Heart left ventricle (tissue), 16 donors: ENCODE measurements at places on chromosomes 12 and 14.

DNA sequence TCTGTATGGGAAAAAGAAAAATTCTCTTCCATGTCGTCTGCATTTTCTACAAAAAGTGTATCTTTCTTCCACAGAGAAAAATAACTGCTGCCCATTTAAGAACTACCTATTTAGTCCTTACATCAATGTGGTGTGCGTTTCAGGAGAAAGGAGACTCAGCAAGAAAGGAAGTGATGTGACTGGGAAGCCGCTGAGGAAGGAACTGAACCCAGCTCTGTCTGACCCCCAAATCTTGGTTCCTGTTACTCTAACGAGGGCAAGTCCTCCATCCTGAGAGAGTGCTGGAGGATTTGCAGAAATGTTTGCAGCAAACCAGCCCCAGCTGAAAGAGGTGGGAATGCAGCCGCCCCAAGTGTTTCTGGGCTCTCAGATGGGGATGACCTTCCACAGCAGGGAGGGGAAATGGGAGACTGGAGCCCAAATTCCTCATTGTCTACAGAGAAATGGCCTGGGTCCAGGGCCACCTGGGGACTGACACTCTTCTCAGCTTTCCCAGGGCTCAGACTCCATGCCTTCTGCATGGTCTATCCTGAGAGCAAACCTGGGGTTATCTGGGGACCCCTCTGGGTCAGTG, 6.7 kb upstream of the MLEC start:
- H3K36me3 ChIP-seq: no peaks in the 10 kb centered on the region
- no peak for DNase-seq
- no peak overlapping the region for H3K4me3 ChIP-seq
- H3K27me3 ChIP-seq: no peaks in the 10 kb centered on the region

- DNase-seq: no peak
- no peaks in the 10 kb centered on the region for H3K36me3 ChIP-seq
- no peaks in the 10 kb centered on the region for H3K27me3 ChIP-seq
- no peaks in the 10 kb centered on the region for H3K4me1 ChIP-seq
- no peak overlapping the region for H3K27ac ChIP-seq
- H3K4me3 ChIP-seq: no peak overlapping the region
These were observed 20.2 kb downstream of the E2F7 start for GRCh38 chr12:77045183-77045582.

DNA sequence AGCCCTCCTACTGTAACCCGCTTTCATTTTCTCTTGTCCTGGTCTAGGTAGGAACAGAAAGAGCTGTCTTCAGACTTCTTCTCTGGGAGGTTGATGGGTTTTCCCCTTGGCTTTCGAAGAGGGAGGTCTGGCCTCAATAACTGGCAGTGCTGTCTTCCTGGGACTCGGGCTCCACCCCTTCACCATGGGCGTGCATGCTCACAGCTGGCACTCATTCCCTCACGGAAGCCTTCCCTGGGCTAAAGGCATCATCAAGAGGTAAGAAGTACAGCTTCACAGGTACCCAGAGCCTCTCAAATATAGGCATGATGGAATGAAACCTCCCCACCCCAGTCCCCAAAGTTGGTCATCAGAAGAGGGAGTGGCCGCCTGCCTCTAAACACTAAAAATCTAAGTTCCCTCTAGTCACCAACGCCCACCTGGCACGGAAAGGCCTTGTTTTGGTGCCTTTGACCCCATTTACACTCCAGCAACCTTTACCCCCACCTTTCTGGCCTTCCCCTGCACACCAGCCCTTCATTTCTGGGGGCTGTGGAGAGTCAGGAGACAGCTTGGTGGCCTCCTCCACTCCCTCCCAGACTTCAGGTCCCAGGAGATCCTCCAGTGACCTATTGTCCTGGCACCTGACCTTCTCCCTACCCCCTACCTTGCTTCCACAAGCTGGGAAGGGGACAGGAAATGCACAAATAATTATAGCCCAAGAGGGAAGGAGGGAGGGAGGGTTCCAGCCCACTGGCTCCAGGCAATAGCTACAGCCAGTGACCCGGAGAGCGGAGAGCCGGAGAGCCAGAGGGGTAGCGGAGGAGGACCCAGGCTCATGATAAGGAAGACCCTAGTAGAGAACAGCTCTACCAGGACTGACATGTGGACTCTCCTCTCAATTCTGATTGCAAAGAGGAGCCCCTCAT, 2.8 kb downstream of the RAPGEF3 start:
- no peaks in the 10 kb centered on the region for H3K27me3 ChIP-seq
- peak overlapping the region; percentile 65 for H3K4me3 ChIP-seq
- no peak for DNase-seq
- peaks cover 3% of the 10 kb centered on the region for H3K36me3 ChIP-seq

- no peaks in the 10 kb centered on the region for H3K36me3 ChIP-seq
- no peak for DNase-seq
- H3K27ac ChIP-seq: no peak overlapping the region
- H3K27me3 ChIP-seq: no peaks in the 10 kb centered on the region
- H3K4me1 ChIP-seq: no peaks in the 10 kb centered on the region
- no peak overlapping the region for H3K4me3 ChIP-seq
These were observed 161.3 kb upstream of the TMCC3 start for GRCh38 chr12:94811611-94812010.

DNA sequence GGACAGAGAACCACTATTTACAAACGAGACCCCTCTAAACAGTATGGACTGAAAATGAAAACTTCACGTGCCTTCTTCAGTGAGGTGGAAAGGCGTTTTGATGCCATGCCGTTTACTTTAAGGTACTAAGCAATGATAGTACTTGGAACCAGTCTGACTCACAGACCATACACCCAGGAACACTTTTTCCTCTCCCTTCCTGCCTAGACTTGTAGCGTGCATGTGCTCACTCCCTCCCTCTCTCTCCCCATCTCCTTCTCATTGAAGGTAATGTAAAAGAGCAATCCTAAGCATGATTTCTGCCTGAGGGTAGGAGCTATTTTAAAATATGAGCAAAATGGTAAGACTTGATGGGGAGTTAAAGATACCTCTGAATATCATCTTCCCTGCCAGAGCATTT, 5.9 kb upstream of the RPL41 start:
- H3K4me1 ChIP-seq: no peaks in the 10 kb centered on the region
- peaks cover 57% of the 10 kb centered on the region for H3K36me3 ChIP-seq
- DNase-seq: no peak
- no peak overlapping the region for H3K4me3 ChIP-seq
- H3K27me3 ChIP-seq: no peaks in the 10 kb centered on the region

DNA sequence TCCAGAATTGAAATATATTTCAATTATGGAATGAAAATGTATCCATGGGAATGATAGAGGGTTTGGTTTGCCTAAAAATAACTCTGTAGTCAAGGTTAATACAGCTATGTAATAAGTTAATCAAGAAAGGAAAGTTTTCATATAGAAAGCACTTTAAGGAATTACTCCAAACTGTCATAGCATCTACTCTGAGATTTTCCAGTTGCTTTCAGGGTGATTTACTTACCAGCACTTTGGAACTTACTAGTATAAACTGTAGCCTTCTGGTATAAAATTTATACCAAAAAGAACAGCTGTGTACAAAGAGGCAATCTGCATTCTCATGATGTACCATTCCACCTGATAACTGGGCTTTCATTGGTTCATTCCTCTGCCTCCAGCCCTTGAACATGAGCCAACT, 87.1 kb downstream of the ARF6 start:
- H3K36me3 ChIP-seq: no peaks in the 10 kb centered on the region
- no peak overlapping the region for H3K27ac ChIP-seq
- no peak for DNase-seq

DNA sequence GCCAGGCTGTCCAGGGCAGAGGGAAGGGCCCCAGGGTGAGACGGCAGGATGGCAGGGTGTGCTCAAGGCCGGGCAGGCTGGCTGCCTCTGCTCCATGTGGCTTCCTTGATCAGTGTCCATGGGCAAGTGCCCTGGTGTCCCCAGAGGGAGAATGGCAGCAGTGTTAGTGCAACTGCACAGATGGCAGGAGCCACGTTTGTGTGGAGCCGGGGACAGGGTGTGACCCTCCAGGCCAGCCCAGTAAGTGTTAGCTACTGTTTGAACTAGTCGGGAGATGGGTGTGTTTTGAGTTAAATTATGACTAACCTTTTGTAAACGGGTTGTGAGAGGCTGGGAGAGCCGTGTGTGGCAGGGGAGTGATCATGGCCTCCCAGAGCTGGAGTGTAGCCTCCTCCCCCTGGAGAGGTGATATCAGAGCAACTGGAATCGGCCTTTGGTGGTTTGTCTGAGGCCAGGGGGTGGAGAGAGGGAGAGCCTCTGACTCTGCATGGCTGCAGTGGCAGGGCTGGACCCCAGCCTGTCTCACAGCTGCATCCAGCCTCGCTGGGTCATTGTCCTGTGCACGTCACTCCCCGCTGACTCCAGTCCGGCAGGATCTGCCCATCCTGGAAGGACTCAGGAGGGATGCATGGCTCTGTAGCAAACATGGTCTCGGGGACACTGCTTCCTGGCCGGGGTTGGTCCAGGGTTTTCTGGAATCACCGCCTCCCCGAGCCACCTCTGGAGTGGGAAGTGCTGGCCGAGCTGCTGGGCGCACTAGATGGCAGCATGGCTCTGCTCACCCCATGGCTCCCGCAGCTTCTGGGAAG, 27.8 kb downstream of the AACS start:
- peak; percentile 28 for DNase-seq
- H3K4me3 ChIP-seq: no peak overlapping the region
- peaks cover 17% of the 10 kb centered on the region for H3K36me3 ChIP-seq
- no peak overlapping the region for H3K27ac ChIP-seq
- no peaks in the 10 kb centered on the region for H3K27me3 ChIP-seq

- no peaks in the 10 kb centered on the region for H3K27me3 ChIP-seq
- DNase-seq: no peak
- no peaks in the 10 kb centered on the region for H3K4me1 ChIP-seq
- H3K4me3 ChIP-seq: no peak overlapping the region
These were observed 77.7 kb downstream of the FLRT2 start for GRCh38 chr14:85607651-85608081.

DNA sequence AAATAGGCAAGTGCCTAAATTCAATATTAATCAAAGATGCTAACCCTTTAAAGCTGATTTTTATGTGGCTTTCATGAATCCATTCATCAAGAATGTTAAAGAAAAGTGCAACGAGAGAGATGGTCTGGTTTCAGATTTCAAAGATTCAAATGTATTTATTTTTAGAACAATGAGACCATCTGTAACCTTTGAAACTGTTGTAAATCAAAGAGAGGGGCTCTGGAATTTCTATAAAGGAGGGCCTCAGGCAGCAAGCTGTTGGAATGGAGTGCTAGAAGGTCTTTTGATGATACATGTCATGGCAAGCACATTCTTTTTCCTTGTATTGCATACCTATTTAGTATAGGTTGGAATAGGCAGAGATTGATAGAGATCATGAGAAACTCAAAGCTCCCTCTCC, 433.0 kb downstream of the LRIG3 start:
- no peak overlapping the region for H3K27ac ChIP-seq
- no peak for DNase-seq
- no peaks in the 10 kb centered on the region for H3K27me3 ChIP-seq
- H3K4me1 ChIP-seq: no peaks in the 10 kb centered on the region

DNA sequence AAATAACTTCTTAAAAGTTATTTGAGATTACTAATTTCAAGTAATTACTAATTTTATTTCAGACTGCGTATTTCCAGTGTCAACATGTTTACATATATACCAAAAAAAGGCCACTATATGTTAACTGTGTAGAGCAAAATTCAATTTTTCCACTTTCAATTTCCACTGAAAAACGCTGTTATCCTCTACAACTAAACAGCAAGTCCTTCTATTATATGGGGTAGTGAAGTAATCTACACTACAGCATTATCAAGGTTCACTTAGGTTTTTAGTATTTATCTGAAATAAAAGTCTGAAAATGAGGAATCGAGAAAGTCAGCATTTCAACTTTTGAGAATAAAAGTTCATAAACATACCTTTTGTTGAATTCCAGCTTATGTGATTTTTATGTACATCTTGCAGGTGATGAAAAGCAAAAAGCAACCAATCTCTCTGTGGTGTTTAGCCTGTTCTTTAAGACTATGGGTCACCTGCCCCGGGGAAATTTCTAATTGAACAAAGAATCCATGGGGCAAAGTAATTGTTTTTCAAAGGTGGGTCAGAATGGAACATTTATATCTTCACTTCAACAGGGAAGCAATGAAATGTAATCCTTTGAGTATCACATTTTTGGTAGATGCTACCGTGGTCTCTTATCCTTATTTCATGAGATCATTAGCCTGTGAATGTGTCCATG, 3.3 kb downstream of the BTG1 start:
- peak overlapping the region; percentile 95 for H3K4me3 ChIP-seq
- H3K4me1 ChIP-seq: peaks cover 40% of the 10 kb centered on the region
- no peaks in the 10 kb centered on the region for H3K27me3 ChIP-seq
- H3K27ac ChIP-seq: peak overlapping the region; percentile 53
- no peak for DNase-seq
- H3K36me3 ChIP-seq: no peaks in the 10 kb centered on the region

DNA sequence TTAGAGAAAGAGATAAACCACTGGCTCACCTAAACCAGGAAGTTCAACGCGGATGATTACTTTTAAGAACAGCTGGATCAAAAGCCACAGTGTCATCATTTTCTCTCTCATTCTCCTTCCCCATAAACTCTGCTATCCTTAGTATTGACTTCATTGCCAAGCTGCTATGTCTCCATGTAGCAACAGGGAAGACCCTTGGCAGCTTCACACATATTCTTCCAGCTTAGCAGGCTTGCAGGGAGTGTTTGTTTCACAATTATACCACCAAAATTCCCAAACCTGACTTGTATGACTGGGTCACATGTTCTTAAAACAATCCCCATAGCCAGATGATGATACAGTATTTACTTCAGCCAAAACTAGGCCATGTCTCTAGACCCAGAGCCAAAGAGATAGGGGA, 235.5 kb downstream of the PAWR start:
- no peak for DNase-seq
- H3K36me3 ChIP-seq: no peaks in the 10 kb centered on the region
- H3K27me3 ChIP-seq: no peaks in the 10 kb centered on the region

GRCh38 chr14:95130549-95130948, 26.8 kb downstream of the DICER1 start:
- no peaks in the 10 kb centered on the region for H3K27me3 ChIP-seq
- H3K4me3 ChIP-seq: no peak overlapping the region
- DNase-seq: no peak

DNA sequence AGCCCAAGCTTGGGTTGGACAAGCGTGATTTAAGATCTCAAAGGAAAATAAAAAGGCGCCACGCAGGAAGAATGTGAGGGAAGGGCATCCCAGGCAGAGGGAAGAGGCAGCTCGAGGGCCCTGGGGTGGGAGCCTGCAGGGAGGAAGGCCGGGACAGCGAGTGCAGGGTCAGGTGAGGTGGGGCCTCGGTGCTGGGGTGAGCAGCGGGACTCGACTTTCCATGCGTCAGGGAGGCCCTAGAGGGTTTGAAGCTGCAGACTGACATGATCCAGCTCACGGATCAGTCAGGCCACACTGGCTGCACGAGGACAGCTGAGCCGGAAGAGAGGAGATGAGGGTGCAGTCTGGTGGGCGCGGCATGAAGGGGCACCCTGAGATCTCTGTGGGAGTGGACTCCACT, 145.8 kb downstream of the RBM19 start:
- H3K4me3 ChIP-seq: no peak overlapping the region
- no peaks in the 10 kb centered on the region for H3K36me3 ChIP-seq
- no peaks in the 10 kb centered on the region for H3K27me3 ChIP-seq
